ENCODE measurements at places on chromosomes 12 and 14.

DNA sequence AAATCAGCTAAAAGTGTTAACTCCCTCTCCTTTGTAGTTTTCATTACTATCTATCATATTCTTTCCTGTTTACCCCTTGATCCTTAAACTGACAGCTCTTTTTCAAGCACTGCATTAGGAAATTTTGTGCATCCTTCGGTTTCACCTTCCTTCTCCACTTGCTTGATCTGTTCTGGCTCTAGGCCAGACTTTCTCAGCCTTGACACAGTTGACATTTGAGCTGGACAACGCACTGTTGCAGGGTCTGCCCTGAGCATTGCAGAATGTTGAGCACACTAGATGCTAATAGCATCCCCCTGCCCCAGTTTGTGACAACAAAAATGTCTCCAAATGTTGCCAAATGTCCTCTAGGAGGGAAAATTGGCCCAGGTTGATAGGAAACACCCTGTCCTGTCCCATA lies 75.4 kb upstream of the KCNJ8 start:
- DNase-seq: no peak

GRCh38 chr14:96299441-96299840 lies 43.4 kb downstream of the BDKRB1 start:
- no peak for DNase-seq

DNA sequence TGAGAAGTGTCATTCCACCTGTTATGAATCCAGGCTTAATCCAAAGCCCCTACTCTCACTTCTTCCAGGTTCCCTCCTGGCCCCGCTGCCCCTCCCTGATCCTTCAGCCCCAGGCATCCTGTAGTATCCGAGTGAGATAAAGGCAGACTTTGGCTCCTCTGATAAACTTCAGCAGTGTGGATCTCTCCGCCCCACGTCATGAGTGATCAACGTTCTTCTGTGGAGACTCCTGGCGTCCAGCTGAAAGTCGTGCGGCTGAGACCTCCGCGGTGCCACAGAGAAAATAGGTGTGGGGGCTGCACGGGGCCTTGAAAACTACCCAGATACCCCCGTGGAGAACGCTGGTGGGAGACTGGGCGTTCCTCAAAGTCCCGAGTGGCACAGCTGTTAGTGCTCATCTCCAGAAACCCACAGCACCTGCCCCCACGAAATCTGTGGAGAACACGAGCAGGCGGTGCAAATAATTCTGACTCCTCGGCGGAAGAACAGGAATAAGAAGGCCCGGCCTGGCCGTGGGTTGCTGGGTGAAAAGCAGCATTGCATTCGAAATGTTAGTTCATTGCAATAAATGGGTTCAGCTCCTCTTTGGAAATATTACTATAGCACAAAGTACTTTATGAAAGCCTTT lies 180.0 kb upstream of the RGS6 start:
- DNase-seq: no peak

GRCh38 chr12:48247181-48247966 lies 44.3 kb upstream of the OR10AD1 start:
- no peak for DNase-seq

DNA sequence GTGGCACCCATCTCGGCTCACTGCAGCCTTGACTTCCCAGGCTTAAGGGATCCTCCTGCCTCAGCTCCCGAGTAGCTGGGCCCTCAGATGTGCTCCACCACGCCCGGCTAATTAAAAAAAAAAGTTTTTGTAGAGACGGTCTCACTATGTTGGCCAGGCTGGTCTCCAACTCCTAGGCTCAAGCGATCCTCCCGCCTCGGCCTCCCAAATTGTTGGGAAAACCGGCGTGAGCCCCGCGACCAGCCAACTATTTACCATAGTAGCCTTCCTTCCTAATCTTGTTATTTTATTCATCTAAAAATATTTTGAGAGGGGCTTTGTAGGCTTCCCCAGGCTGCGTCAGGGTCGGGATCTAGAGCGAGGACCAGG lies 25.4 kb upstream of the YY1 start:
- DNase-seq: no peak

GRCh38 chr12:105676694-105677093 lies 346.2 kb downstream of the C12orf75 start:
- no peak for DNase-seq

DNA sequence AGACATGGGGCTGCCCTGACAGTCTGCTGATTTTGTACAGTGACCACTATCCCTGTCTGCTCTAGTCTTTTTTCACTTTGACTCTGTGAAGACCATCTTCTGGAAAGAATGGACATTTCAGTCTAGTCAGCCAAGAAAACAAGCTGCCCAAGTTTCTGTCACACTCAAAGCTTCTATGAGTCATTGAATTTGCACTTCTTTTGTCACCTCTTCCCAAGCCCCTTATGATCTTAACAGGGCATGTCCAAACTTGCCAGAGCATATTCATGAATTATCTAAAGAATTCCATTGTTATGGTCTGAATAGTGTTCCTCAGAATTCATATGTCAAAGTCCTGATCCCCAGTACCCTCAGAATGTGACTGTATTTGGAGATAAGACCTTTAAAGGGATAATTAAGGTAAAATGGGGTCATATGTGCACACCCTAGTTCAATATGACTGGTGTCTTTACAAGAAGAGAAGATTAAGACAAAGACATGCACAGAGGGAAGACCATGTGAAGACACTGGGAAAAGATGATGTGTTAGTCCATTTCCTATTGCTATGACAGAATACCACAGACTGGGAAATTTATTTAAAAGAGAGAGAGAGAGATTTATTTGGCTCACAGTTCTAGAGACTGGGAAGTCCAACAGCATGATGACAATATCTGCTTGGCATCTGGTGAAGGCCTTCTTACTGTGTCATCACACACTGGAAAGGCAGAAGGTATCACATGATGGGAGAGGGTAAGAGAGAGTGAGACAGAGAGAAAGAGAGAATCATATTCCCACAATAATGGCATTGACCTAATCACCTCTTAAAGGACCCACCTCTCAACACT lies 242.6 kb downstream of the BTG1 start:
- DNase-seq: no peak

- no peak for DNase-seq
Measured at GRCh38 chr12:95995238-95996031, 709 bp downstream of the HAL start.

- no peak for DNase-seq
Measured at GRCh38 chr12:106586803-106587684, 4.2 kb downstream of the RFX4 start.

- no peak for DNase-seq
Measured at GRCh38 chr12:112148031-112148513, 22.7 kb downstream of the TRAFD1 start.

GRCh38 chr12:69884386-69884785 lies 59.4 kb downstream of the MYRFL start:
- no peak for DNase-seq

DNA sequence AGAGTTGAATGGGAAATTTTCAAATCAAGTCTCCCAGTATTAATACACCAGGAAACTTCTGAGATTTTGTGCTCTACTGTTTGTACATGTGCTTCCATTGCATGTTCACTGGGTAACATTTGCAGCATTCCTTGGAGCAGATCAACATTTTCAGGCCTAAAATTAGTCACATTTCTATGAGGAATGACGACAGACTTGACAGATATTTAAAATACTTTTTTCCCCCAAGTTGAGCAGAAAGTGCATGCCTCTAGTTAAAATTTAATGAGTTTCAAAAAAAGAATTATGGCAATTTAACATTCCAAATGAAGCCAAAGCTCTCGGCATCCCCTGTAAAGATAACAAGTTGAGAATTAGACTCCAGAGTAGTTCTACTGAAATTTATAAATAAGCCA lies 72.3 kb downstream of the C12orf42 start:
- DNase-seq: no peak

DNA sequence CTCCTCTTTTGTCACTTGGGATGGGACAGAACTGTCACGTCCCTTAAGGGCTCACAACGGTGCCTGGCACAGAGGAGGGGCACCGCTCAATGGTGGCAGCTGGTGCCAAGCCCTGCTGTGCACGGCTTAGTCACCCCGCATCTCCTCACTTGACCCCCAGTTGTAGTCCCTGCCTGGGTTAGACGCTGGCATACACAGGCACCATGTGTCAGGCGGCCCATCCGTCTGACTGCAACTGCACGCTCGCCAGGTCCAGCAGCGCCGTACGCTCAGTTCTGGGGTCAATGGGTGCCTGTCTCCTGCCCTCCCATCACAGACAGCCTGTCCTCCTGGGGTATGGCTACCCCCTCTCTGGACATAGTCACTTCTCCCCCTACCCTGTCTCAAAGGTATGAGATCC lies 1.6 kb upstream of the PACS2 start:
- DNase-seq: no peak
